ENCODE measurements at places on chromosomes 13 and 19.

DNA sequence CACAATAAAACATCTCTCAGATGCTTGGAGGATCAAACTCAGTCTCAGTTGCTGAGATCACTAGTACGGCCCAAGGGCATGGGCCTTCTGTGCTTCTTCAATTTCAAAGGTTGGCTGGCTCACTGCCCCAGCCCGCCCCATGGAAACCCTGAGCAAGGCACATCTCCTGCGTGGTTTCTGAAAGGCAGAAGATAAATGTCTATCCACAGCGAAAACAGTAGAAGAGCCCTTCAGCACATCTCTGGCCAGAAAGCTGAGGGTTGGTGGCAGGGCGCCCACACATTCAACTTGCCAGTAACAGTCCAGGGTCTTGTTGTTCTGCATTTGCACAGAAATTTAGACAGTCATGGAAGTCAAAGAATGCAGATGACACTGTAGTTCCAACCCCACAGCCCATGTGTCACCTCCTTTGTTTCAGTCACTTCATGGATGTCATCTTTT, 24.0 kb upstream of the KATNAL1 start:
- DNase-seq: no peak

DNA sequence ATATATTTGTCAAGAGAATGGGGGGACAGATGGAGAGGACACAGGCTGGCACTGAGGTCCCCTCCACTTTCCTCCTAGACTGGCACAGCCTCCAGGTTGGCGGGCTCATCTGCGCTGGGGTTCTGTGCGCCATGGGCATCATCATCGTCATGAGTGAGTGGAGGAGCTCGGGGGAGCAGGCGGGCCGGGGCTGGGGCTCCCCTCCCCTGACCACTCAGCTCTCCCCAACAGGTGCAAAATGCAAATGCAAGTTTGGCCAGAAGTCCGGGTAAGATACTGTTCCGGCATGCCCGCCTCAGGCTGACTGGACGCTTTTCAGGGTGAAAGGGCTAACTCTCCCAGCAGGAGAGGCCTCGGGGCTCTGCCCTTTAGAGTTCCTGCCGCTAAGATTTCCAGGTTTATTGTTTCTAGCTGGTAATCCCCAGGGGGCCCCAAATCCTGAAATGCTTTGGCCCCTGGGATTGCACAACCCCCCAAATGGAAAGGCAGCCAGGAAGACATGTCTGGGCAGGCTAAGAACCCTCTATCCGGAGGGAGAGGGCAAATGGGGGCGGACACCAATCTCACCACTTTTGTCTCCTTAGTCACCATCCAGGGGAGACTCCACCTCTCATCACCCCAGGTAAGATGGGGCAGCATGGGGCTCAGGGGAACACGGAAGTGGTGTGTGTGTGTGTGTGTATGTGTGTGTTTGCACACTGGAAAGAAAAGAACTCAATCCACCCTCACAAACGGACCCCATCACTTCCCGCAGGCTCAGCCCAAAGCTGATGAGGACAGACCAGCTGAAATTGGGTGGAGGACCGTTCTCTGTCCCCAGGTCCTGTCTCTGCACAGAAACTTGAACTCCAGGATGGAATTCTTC, 7.3 kb downstream of the FXYD3 start:
- DNase-seq: no peak

DNA sequence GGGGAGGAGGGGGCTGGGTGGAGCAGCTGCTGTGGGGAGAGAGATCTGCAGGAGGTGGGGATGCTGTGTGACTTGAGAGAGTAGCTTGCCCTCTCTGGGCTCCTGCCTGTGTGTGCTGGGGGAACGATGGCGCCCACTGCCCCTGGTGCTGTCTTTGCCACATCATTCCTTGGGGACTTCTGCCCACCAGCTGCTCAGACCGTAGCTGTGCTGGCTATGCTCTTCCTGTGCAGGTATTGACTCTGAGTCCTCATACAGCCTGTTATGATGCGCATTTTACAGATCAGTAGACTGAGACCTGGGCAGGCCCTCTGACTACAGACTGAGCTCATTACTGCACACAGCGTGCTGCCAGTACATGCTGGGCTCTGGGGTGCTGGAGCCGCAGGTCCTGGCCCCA, 51.1 kb downstream of the DNM2 start:
- no peak for DNase-seq

DNA sequence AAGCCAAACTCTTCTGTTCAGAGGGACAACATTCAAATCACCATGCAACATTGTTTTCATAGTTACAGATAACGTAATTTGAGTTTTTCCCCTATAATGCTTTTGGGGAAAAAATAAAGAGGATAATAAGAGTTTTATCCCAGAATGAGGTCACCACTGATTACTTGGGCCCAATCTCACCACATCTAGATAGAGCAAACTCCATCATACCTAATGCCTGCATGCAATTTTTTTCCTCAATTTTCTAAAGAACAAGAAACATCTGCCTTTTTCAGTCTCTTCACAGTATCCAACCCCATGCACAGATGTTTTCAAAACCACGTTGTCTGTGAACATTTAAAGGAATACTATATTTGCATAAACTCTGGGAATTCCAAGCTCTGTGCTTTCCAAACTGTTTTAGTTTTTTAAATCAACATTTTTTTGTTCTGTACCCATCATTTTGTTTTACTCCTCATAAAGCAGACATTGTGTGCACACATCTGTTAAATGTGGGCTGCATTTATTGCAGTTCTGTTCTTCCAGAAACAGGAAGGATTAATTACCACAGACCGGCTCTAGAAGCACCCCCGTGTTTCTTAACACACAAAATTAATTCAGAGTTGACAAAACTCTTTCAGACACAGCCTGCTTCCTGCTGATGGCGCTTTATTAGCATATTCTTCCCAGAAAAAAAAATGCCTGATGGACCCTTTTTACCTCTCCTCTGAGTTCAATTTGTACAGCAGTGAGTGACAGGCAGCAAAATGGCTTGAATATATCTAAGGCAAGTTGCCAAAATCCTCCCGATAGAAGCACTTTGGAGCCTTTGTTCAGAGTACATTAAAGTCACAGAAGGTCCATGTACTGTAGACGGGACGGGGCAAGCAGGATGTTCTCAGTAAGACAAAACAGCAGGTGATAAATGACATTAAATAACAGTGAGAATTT, 1171.9 kb downstream of the EFNB2 start:
- no peak for DNase-seq

DNA sequence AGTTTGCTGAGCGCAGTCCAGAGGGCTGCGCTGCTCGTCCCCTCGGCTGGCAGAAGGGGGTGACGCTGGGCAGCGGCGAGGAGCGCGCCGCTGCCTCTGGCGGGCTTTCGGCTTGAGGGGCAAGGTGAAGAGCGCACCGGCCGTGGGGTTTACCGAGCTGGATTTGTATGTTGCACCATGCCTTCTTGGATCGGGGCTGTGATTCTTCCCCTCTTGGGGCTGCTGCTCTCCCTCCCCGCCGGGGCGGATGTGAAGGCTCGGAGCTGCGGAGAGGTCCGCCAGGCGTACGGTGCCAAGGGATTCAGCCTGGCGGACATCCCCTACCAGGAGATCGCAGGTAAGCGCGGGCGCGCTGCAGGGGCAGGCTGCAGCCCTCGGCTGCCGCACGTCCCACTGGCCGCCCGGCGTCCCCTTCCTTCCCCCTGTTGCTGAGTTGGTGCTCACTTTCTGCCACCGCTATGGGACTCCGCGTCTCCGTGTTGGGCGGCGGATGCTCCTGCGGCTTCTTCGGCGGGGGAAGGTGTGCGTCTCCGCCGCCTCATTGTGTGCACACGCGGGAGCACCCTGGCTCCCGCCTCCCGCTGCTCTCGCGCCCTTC, 772 bp downstream of the GPC6 start:
- DNase-seq: peak; percentile 33

- DNase-seq: peak; percentile 90
These were observed 54.9 kb upstream of the SACS start for GRCh38 chr13:23488442-23488841.

DNA sequence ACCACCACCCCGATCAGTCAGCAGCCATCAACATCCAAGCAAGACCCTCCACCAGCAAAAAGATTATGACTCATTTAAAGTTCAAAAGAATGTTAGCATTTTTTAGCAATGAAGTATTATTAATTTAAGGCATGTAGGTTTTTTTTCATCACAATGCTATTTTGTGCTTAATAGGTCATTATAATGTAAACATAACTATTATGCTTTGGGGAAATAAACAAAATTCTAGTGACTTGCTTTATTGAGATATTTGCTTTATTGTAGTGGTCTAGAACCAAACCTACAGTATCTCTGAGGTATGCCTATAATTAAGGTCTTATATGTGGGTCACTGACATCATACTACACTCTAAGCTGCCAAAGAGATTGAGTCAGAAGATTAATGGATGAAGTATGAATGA, 20.0 kb downstream of the KLF12 start:
- no peak for DNase-seq

DNA sequence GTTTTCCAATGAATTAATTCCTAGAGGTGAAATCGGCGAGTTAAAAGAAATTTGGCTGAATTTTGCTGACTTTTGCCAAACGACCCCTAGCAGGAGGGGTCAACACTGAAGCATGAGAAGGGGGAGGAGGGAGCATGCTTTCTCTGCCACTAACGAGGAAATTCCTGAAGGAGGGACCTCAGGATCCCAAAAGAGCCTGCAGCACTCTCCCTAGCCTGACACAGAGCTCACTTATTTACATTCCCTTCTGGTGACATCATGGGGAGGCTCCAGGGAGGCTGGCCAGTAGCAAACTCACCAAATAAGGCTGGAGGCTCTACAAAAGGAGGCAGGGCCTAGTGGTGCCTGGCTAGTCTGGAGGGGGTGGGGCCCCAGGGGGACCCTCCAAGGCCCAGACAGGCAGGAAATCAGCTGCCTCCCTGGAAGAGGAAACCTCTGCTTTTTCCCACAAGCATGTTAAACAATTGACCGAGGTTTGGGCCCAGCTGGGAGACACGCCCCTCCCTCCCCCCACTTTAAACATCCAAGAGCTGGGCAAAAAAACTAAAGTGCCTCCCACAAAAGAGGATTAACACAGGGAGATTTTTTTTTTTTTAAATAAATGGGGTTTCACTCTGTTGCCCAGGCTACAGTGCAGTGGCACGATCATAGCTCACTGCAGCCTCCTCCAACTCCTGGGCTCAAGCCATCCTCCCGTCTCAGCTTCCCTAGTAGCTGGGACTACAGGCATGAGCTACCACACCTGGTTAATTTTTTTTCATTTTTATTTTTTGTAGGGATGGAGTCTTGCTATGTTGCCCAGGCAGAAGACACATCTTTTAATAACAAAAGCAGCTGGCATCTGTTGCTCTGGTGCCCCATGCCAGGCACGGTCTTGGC, 2.1 kb downstream of the DAPK3 start:
- peak; percentile 99 for DNase-seq

DNA sequence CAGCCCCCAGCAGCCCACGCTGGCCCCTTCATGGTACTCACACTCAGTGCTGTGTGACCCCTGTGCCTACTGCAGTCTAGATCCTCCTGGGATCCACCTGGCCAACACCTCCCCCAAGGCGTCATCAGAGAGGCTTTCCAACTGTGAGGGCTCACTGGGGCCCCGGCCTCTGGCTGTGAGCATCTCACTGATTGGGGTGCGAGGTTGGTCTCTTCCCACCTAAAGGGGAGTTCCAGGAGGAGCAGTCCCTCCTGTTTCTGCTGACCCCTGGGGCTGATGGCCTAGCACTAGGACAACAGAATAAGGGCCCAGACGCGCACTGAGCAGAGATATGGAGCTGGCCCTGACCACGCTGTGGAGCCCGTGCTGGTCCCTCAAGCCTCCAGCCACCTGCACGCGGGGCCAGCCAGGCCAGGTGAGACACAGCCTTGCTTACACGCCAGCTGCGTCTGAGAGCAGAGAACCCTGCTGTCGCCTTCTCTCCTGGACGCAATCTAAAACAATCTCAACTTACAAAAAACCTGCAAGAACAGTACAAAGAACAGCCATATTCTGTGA, 32.2 kb downstream of the ELL start:
- no peak for DNase-seq

DNA sequence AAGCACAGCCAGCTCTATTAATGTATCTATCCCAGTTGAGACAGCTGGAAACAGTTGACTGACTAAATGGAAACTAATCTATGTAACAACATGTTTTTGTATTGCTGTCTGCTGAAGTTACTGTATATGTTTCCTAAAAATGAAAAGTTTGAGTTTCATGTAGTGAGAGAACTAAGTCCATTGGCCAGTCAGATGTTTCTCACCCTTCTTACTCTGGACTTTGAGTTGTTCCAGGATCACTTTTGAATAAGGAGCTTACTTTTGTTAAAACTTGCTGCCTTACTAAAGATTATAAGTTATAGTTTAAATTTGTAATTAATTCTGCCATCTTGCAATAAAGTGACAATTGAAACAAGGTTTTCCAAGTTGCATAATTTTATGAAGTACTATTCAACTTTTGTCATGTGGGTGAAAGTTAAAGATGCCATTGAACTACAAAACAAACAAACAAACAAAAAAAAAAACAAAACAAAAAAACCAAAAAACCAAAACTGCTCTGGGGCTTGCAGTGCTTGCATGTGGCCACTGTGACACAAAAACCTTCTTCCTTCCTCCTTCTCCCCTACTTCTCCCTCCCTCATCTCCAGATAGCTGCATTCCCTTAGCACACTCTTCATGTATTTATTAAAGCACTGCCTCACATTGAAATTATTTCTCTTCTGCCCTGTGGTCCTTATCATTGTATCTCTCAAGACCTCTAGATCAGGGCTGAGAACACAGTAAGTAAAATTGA, 15.3 kb downstream of the WDFY2 start:
- DNase-seq: no peak

- peak; percentile 97 for DNase-seq
These were observed 121.9 kb upstream of the MLNR start for GRCh38 chr13:49098198-49098597.

DNA sequence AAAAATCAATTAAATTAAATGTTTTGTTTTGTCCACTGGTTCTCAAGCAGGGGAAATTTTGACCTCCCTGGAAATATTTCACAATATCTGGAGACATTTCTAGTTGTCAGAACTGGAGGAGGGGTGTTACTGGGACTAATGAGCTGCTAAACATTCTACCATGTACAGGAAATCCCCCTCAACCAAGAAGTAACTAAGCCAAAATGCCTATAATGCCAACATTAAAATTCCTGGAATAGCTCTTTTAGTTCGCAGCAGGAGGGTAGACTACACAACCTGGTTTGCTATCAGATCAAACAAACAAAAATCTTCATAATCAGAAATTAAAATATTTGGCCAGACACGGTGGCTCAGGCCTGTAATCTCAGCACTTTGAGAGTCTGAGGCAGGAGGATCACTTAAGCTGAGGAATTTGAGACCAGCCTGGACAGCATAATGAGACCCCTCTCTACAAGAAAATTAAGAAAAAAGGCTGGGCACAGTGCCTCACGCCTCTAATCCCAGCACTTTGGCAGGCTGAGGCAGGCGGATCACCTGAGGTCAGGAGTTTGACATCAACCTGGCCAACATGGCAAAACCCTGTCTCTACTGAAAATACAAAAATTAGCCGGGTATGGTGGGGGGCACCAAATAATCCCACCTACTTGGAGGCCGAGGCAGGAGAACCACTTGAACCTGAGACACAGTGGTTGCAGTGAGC, 13.7 kb upstream of the SMARCA4 start:
- no peak for DNase-seq

- DNase-seq: no peak
These were observed 324.5 kb downstream of the DNAJC15 start for GRCh38 chr13:43347877-43348276.

Measured in brain microvascular endothelial cell (primary cell).